C1 segment of cervical spinal cord (tissue), 14 donors: ENCODE measurements at places on chromosomes 3 and 15.

DNA sequence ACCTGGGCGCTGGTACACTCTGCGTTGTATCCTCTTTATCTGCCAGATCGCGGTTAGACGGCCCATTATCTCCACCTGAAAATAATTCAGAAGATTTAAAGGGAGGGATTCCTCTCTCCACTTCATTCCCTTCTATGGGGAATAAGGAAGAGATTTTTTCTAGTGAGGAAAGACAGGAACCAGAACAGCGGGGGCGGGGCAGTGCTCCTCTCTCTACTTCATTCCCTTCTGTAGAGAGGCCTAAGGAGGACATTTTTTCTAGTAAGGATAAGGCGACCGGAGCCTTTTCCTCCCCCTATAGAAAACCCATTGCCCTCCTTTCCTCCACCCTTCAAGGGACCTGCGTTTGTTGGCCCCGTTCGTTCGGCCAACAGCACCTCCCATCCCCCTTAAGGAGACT lies 8.3 kb upstream of the LIPH start:
- no peak for DNase-seq

DNA sequence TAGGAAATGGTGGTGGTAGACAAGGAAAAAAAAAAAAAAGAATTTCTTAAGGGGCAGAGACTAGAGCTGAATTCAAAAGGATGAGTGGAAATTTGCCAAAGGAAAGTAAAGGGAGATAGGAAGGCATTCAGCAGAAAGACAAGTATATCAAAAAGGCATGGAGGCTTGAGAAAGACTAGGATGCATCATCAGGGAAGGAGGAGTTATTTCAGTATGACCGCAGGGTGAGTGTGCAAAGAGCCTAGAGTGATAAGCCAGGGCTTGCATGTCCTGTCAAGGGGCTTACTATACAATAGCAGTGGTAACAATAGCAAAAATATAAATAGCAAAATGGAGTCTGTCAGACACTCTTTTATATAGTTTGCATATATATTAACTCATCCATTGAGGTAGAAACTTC lies 112.0 kb downstream of the FRMD4B start:
- no peak for DNase-seq

DNA sequence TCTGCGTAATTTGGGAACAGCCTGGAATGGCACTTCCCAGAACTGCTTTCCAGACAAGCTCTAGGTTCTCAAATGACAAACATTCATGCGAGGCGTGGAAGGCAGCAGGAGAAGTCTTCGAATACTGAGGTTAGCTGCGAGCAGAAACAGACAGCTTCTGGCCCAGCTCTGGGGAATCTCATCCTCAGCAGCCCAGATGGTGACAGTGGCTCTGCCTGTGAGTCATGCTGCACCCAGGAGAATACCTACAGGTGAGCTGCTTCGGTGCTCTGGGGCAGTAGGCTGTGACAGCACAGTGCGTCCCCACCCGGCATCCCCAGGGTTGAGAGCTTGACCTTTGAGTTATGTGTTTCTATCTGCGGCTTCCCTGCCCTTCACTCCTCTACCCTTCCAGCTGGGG lies 258.6 kb downstream of the KLF13 start:
- no peak for DNase-seq

DNA sequence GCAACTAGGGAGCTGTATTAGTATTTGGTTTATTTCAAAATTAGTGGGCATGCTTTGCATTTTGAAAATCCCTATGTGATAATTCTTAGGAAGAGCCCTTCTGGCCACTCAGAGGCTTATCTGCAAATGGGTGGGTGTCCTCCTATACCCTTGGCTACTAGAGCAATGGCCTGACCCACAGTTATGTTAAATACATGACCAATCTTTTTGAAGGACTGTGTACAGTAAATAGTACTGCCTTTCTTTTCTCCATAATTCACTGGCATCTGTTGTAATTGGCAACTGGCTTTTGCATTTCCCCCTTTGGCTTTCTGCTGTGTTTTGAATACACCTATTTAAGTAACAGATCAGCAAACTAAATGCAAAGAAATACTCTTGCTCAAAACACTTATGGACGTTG lies 175.4 kb downstream of the ANXA2 start:
- no peak for DNase-seq

GRCh38 chr15:101256757-101257156 lies 4.9 kb upstream of the CHSY1 start:
- DNase-seq, result no peak

- DNase-seq, result no peak
Measured at GRCh38 chr15:41827290-41827879, 507 bp upstream of the JMJD7 start.

DNA sequence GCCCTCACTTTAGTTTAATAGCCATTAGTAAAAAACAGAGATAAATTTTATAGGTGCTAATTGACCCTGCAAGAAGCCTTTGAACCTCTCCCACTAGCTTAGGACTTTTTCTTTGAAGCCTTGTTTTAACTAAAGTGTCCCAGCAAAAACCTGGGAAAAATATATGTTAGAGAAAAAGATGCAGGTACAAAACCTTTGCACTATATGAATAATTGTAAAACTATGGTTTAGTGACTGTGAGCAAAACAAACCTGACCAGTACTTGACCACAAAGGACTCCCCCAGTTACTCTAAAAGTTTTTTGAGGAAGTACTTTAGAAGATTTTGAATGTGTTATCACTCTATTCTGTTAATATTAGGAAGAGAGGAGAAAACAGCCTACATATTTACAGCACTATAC lies 123.3 kb upstream of the TP63 start:
- no peak for DNase-seq

DNA sequence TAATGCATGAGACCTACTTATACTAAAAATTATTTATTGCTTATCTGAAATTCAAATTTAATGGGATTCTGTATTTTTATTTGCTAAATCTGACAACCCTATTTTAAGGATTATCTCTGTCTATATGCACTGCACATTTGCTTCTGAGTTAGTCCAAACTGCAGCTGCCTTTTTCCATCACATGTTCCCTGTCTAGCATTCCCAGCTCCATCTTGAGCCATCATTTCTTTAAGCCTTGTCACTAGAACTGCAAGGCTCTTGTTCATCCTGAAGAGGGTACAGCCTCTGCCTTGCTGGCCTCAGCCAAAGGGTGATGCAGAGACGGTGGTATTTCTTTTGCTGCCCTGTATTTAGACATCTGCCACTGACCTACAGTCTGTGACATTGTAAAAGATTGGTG lies 125.8 kb upstream of the STT3B start:
- no peak for DNase-seq

DNA sequence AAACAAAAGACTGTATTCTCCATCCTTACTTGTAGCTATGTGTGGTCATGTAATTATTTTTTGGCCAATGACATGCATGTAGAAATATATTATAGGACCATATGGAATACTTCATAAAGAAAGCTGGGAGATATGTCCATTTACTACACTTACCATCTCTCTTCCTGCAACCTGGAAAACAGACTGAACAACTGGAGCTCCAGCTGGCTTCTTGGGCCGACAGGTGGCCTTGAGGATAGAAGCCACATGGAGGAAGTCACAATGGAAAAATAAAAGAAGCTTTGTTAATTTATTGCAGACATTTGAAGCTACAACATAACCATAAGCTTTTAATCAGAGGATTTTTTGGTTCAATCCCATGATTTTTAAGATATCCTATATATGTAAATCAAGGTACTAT lies 167.9 kb upstream of the CBLB start:
- no peak for DNase-seq

GRCh38 chr15:67479781-67480505 lies 41.0 kb upstream of the C15orf61 start:
- DNase-seq, result no peak

DNA sequence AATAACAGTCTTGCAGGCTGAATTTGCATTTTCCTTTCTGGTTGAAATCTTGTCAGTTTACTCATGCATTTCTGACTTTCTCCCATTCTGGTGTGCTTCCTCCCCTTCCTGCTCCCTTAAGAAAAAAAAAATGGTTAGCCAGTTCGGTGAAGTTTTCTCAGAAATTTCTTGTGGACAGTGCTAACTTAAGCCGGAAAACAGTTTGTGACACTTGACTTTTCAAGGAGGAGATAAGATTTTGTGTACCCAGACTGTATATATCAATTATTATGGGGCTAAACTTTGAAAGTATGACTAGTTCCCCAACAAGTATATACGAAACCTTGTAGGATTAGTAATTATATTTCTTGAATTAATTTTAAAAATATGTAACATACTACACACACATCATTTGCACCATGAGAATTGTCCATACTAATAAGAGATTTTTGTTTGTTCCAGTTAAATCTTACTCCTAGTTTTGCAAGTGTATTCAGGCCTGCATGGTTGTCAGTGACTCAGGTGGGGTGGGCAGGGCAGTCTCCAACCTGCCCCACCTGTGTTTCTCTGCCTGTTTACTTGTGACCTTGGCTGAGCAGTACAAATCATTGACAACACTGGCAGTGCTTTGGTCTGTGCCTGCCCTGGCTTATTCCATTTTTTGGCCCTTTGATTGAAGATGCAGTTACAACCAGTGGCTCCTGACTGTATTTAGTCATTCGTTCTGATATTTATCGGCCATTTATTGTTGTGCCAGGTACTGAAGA lies 19.1 kb downstream of the UBE2E1 start:
- no peak for DNase-seq

GRCh38 chr3:180959691-180960090 lies 29.8 kb downstream of the DNAJC19 start:
- DNase-seq, result no peak

DNA sequence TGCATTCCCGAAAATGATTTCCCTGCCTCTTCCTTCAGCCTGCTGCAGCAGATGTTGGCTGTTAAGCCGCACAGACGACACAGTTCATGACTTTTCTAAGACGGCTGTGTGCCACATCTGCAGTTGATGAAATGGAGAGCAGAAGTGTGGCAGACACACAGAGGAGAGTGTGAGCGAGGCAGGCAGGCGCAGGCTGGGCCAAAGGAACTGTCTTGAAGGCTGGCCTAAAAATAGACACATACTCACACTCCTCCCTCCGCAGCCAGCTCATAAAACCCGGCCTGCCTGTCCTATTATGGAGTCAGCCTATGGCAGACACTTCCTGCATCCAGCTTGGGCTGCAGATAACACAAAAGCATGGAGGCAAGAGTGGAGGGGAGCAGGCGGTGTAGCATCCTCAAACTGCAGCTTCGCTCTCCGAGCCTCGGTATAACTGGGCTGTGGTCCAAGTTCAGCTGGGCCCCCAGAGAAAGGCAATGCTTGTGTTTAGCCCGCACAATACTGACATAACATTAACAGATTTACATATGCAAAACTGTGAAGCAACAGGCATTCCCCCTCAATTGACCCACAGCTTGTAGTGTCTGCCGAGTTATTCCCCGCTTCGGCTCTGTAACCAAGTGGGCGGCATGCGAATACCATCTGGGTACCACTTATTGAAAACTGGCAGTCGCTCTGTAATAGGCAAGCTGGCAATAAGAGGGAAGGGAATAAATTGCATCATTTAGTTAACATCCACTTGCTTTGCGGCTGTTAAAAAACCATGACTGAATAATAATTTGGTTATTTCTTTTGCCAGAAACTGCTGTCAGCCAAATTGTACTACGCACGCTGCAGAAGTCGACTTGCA lies 40.8 kb downstream of the FOXP1 start:
- no peak for DNase-seq

DNA sequence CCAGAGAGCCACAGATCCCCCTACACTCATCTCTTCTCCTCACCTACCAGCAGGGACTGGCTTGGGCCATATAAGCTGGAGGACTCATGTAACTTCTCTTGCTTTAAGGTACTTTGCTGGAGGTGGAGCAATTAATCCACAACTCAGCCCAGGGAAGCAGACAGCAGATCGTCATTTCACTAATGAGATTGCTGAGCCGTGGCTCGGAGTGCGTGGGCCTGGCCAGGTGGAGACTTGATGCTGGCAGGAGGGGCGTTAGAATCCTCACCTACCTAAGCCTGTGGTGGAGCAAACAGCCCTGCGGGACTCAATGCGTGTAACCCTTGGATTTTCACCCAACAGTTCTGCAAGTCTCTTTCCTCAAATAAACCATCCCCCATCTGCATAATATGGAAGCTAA lies 253.2 kb downstream of the RORA start:
- no peak for DNase-seq

GRCh38 chr3:43201581-43201980 lies 84.8 kb upstream of the SNRK start:
- DNase-seq, result no peak

DNA sequence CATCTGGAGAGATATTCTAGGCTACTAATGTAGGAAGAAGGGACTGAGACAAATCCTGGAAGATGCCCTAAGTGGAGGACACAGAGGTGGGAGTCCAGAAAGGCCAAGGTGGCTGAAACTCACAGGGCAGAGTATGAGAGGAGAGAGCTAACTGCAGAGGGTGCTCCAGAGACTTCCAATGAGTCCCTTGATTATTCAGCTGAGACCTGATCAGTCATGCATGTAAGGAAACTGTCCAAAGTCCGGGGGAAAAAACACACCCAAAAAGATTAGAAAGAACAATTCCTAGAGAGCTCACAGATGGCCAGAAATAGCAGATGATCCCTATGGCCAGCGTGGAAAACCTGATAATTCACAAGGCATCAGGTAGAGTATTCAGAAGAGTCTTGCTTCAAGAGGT lies 18.7 kb upstream of the FOXP1 start:
- DNase-seq, result no peak

GRCh38 chr15:36885771-36886170 lies 214.6 kb downstream of the MEIS2 start:
- DNase-seq, result no peak

DNA sequence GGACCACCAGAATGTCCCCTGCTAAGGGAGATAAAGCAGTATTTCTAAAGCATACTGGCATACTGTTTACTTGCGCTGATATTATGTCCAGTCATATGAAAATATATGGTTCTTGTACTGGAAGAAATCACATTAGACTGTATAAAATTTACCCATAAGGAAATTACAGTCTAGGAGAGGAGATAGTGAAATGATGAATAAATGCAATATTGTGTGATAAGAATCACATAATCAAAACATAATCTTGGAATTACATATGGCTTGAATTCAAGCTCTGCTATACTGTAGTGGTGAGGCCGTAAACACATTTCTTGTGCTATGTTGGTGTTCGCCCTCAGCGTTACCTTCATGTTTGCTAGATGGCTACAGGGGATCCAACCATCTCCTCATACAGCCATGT lies 20.7 kb upstream of the TGFBR2 start:
- DNase-seq, result no peak

GRCh38 chr3:192215-192929 lies 4.2 kb upstream of the CHL1 start:
- DNase-seq, result no peak

DNA sequence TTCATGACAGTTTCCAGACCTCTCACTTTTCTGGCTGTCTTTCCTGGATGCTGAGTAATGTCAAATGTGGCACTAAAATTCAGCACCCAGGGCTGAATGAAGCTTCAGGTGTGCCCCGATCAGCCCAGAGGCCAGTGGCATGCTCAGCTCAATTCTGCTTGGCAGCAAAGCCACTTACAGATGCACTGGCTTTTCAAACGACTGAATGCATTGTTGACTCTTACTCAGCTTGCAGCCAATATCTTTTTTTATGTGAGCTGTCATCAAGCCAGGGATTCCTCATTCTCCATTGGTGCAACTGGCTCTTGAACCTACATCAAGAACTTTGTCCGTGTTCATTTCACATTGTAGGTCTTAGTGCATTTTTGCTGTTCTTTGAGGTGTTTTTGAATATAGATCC lies 60.7 kb downstream of the ZDHHC19 start:
- DNase-seq, result no peak
